ENCODE measurements at places on chromosomes 13 and 19.

DNA sequence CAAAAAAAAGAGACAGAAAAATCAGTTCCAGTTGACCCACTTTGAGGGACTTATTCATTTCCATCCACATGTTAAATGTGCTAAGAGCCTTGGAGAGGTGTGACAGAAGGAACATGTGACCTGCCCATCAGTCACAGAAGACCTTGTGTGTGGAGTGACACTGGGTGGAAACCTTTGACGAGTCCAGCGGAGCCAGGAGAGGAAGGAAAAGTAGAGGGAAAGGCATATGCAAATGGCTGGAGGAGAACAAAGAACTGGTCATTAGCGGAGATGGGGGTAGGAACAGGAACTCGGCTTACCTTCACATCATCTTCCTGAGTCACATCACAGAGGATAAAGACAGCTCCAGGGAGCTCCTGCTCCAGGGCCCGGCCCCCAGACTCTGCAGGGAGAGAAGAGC lies 2.3 kb downstream of the HSD17B14 start:
- DNase-seq, result no peak

DNA sequence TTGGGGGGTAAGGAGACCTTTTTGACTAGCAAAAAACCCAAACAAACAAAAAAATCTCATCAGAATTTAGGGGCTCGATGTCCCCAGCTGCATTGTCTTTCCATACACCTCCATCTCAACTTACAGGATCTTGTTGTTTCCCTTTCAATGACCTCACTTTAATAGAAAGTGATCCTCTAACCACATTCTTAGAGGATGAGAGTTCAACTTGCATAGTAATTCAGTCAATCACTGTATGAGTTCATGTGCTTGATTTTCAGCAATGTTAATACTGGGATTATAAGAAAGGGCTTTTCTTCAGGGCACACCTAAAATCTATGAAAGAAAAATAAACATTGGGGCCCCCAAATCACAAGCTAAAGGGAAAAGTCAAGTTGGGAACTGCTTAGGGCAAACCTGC lies 1512.0 kb downstream of the SLITRK1 start:
- no peak for DNase-seq

- no peak for DNase-seq
Observed at GRCh38 chr19:13133241-13133870, 15.3 kb downstream of the NACC1 start.

DNA sequence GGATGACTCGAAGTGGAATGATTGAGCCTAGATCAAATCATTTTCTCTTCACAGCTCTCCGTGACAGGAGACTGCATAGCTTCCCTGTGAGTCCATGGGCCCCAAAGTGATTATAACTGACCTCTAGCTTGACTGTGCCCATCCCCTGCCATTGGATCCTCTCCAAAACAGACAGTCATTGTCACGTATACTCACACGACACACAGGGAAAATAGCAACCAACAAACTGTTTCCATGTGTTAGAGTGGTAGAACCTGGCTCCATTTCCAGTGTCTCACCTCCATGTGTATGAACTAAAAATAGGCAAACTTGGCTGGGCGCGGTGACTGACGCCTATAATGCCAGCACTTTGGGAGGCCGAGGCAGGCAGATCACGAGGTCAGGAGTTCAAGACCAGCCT lies 48.8 kb upstream of the NPAS1 start:
- no peak for DNase-seq

DNA sequence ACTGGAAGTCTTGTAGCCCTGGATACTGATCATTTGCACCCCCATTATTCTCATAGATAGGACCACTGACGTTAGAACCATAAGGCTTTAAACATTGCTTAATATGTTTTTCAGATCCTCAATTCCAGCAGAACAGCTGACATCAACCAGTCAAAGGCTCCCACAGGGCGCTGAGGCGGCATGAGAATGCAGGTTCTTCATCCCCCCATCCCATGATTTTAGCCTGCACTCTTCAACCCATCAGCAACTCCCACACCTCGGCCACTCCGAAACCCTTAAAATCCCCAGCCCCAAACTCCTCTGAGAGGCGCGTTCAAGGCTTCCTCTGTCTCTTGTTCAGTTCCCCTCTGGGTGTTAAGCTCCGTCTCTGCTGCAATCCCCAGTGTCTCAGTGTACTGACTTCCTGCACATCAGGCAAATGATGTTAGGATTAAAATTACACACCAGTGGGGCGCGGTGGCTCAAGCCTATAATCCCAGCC lies 24.3 kb upstream of the LAMP1 start:
- DNase-seq, result no peak

- DNase-seq, result peak; percentile 69
Observed at GRCh38 chr13:29594303-29594709, 1.2 kb downstream of the SLC7A1 start.

DNA sequence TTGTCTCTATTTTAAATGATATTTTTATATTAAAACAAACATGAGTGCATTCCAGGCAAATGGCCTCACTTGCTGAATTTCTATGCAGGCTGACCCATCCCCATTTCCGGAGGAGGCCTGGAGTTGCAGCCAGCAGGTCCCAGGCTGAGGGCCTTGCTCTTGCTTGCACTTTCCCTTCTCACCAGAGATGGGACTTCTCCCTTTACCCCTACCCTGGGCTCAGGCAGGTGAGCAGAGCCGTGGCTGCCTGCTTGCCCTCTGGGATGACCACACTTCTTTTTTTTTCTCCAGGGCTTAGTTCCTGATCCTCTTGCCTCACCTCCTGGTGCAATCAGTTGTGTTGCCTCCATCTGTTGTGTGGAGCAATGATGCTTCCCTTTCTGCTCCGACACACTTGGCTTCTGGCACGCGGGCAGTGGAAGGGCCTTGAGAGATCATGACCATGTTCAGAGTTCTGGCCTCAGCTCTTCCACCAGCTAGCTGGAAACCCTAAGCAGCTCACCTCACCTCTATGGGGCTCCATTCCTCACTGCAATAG lies 11.1 kb upstream of the OLFM4 start:
- DNase-seq, result no peak

DNA sequence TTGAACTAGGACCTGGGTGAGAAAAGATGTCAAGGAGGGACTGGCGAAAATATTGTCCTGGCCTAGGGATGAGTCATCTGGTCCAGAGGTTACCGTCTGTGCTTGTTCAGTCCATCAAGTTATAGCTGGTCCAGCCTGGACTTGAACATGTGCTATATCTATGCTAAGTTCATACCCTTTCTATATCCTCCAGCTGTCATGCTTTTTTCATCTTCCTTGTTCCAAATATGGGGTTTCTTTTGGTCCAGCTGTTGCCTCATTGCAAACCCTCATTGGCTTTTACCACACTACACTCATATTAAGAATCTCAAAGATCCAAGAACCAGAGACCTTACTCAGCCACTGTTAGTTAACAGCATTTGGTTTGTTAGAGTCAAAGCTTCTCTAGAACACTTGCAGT lies 19.1 kb upstream of the KLF12 start:
- DNase-seq, result no peak

DNA sequence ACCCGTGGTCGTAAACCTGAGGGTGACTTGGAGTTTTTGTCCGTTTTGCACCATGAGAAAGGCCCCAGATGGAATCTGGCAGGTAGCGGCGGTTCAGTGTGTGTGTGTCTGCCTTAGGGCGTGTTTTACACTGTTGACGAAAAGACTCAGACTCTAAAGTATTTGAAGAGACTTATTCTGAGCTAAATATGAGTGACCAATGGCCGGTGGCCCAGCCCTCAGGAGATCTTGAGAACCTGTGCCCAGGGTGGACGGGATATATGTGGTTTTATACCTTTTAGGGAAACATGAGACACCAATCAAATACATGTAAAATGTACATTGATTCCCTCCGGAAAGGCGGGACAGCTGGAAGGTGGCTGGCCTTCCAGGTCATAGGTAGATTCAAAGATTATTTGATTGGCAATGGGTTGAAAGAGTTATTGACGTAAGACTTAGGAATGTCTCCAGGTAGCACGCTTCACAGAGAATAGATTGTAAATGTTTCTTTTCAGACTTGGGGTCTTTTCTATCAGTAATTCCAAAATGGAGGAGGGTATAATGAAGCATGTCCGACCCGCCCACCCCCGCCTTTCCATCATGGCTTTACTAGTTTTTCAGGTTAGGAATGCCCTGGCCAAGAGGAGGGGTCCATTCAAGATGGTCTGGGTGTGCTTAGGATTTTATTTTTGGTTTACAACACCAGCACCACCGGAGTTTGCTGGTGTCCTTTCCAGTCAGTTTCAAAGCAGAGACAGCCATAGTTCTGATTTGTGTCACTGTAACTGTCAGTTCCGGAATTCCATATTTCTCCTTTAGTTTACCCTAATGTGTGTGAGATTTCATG lies 1.0 kb upstream of the ZNF529 start:
- no peak for DNase-seq

GRCh38 chr13:73025217-73026012 lies 33.4 kb upstream of the KLF5 start:
- DNase-seq, result no peak

GRCh38 chr19:2602391-2603181 lies 99.9 kb downstream of the GNG7 start:
- DNase-seq, result no peak

- no peak for DNase-seq
Observed at GRCh38 chr19:1766800-1767352, 13.6 kb downstream of the ONECUT3 start.

- DNase-seq, result no peak
Observed at GRCh38 chr13:20206065-20206697, 13.4 kb upstream of the GJB2 start.

DNA sequence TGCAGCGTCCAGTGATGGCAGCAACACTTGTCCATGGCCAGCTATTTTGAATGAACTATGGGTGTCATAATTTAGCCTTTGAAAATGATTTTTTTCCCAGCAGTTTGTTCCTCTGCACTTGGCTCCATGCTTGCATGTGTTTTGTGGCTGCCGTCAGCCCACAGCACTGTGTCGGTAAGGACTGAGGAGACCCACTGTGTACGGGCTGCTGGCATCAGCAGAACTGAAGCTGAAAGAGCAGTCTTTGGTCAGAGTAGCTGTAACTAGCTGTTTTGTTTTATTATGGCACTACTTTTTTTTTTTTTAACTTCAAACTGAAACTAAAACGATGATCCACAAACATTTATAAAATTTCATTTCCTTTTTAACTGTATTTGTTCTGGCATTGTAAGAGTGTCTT lies 50.3 kb upstream of the TEX29 start:
- DNase-seq, result no peak

DNA sequence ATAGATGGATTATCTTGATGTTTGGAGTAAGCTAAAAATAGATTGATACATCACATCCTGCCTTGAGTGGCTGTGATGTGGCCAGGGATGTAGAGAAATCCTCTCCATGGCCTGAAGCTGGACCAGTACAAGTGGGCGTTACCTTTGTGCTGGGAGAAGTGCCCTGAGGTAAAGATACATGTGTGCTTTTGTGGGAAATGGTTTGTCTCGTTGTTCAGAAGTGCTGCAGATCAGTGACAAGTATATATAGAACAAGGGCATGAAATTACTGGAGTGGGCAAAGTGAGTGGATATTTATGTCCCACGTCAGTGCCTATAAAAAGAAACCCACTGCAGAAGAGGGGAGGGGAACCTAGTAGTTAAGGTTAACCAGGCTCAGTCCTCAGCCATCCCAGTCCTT lies 12.2 kb upstream of the ZNF304 start:
- no peak for DNase-seq

DNA sequence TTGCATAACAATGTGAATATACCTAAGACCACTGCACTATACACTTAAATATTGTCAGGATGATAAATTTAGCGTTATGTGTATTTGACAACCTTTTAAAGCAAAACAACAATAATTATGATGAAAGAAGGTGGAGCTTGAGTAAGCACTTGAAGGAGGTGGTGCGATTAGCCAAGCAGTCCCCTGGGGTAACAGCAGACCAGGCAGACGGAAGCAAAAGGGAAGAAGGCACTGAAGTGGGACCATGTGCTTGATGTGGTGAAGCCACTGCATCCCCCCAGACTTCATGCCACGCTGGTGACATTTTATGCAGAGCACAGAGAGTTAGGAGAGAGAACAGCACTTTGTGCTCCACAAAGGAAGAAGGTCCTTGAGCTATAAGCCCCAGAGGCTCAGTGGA lies 58.3 kb upstream of the ZNF507 start:
- DNase-seq, result no peak

- no peak for DNase-seq
Observed at GRCh38 chr13:79225487-79226232, 180.4 kb downstream of the RBM26 start.

DNA sequence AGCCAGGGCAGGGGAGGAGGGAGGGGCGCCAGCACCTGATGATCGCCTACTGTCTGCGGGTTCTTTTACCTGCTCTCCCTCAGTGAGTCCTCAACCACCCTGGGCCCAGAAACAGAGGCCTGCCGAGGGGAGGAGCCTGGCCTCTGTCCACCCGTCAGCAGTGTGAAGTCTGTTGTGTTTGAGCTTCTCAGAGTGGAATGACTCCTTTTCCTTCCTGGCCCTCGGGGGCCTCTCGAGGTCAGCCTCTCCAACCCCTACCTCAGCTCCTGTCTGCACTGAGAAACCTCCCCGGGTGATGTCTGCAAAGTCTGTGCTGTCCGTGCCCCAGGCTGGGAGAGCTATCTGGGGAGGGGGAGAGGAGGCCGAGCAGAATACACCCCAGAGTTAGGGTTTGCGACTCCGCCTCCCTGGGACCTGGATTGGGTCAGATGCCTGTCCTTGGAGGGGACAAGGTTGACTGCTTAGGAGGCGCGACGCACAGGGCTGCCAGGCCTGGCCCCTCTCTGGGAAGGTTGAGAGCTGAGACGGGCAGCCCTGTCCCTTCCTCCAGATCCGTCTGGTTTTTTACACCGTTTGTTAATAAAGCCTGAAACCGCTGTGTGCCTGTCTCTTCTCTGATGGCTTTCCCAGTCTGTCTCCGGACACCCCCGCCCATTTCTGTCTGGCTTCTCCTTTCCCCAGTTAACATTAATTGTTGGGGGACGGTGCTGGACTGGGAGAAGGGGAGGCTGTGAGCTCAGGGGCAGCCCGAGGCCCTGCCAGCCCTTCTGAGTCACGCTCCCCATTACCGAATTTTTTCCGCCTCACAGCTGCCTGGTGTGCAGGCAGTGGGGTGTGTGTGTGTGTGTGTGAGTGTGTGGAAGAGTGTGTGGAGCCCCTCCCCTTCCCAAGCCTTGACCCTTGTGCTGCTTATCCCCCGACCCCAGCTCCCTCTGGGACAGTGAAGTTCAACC lies 989 bp upstream of the SSC5D start:
- peak; percentile 77 for DNase-seq

GRCh38 chr19:32241932-32242710 lies 103.3 kb upstream of the ZNF507 start:
- no peak for DNase-seq

DNA sequence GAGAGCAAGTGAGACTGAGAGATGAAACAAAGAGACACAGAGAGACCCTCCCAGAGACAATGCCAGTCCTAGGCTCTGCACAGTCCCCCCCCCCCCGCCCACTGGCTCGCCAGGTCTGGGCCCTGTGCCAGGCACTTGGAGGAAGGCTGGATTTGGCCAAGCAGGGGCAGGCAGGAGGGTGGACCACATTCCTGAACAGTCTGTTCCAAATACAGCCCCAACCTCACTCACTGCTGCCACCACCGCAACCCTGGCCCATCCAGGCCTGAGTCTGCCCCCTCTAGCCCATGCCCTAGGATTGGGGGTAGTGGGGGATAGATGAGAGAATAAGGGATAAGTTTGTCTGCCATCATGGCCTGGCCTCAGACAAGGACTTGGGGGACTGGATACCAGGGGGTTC lies 19.0 kb downstream of the CYP2F1 start:
- DNase-seq, result no peak

GRCh38 chr13:75236774-75237173 lies 245.2 kb downstream of the TBC1D4 start:
- no peak for DNase-seq

- DNase-seq, result no peak
Observed at GRCh38 chr19:42290136-42290522, 11.8 kb upstream of the PRR19 start.
